ENCODE measurements at places on chromosomes 4 and X.
A peak's percentile ranks its signal among the peaks of the same experiment; 100 is the strongest.

DNA sequence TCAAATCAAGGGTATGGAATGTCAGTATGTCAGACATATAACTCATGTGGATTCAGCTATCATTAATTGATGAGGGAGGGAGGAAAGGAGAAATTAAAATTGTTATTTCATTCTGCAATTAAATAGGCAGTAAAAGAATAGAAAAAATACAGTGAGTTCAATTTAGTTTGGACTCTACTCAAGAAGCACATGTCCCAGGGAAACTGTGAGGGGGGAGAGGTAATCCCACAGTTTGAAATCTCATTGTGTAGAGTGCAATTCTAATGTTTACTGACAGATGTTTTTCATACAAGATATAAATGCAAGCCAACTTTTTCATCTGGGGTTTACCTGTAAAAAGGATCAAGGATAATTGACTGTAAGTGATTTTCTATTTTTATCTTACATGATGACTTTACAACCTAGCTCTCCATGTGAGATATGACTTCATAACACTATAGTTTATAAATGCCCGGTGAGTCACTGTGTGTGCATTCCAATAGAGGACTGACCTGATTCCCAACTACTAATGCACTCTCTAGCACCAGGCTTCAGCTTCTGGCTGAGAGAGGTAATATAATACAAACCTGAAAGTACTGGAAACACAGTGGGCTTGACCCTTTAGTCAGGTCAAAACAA, 35.2 kb upstream of the SCD5 start:
- DNase-seq, result no peak

DNA sequence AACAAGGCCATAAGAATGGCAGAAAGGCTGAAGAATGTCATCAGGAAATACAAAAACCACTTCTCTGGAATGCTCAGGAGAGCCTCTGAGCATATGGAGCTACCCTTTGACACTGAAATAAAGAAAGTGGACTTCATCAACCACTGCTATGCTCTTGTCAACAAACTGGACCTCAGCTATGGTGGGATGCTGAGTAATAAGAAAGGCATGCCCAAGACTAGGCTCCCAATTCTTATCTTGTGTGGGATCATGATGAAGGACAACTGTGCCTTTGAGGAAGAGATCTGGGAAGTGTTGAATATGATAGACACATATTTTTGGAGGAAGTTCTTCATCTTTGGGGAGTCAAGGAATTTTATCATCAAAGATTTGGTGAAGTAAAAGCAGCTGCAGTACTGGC, 86.9 kb upstream of the MAGEB16 start:
- no peak for DNase-seq

GRCh38 chr4:8188085-8188484, 11.0 kb upstream of the SH3TC1 start:
- DNase-seq, result no peak

GRCh38 chr4:184016759-184017668, 111.9 kb downstream of the STOX2 start:
- no peak for DNase-seq

DNA sequence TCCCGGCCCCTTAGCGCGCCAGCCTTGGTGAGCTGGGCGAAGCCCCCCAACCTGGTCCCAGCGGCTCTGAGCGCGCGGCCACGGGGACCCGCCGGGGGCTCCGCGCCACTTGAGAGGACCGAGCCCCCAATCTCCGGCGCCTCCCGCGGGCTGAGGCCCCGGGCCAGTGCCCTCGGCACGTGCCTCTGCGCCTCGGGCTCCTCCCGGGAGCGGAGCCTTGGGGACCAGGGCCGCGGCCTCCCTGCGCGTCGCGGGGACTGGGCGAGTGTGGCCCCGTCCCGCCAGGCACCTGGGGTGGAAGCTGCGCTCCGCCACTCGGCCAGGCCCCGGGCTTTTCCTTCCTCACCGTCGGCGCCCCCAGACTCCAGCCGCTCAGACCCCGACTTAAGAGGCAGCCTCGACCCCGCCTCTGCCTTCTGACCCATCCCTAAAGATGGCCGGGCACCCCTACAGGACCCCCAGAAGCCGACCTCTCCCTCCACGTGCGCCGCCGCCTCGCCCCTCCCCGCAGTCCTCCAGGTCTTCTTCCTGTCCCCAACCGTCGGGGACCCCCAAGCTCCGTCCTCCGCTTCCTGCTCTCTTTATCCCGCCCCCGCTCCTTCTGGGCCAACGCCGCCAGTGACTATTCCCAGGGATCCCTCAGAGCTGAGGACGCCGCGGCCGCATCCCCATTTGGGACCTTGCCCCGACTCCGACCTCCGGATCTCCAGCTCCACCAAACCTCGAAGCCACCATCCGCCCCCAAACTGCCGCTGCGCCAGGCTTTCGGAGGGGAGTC, 752 bp downstream of the ERAS start:
- DNase-seq, result no peak

DNA sequence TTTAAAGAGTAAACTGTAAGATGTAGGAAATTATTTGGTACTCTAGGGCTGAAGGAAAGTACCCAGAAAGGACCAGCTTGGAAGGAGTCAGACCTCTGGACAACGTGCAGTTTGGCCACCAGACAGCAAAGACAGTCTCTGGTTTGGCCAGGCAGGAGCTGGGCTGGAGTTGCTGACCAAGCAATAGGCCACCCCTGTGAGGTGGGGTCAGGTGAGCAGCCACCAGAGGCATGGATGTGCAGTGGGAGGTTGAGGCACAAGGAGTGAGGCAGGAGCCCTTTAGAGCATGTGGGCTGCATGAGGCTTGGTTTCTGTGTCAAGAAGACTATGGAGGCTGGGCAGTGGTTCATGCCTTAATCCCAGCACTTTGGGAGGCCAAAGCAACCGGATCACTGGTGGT, 17.7 kb upstream of the MRFAP1 start:
- DNase-seq, result no peak

GRCh38 chrX:49276671-49277534, 7.3 kb downstream of the PPP1R3F start:
- peak; percentile 8 for DNase-seq

DNA sequence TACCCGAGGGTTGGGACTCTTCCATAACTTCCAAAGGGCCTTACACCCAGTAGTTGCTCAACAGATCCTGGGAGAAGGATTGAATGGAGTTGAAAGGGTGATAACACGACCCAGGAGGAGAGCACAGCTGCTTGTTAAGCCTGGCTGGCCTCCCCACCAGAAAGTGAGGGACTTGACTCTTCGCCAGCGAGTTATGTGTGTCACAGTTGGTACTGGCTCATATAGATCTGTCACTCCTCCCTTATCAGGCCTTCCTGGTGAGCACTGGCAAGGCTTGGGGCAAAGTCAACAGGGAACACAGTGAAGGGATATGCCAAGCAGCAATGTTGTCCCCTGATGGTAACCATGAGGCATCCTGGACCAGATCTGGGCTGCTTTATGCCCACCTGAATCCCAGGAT, 35.8 kb downstream of the APLN start:
- DNase-seq, result no peak

DNA sequence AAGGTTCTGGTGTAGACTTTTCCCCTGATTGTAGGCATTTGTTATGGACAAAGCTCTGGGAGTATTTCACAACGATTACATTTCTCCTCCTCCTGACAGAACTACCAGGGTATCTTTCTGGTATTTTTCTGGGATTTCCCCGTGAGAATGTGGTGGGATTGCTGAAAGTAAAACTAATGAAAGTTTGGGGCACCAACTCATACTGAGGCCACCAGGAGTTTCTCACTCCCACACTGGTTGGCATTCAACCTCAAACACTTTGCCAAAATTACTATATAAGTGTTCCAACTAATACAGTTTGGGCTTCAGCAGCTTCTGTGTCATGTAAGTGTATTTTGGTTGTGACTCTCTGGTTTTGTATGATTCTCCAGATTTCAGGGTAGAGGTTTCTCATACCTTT, 855.1 kb downstream of the GLUD2 start:
- no peak for DNase-seq

- no peak for DNase-seq
Observed at GRCh38 chrX:20521222-20521621, 254.5 kb upstream of the RPS6KA3 start.

GRCh38 chr4:169745291-169745690, 12.5 kb downstream of the HPF1 start:
- no peak for DNase-seq

GRCh38 chrX:11781734-11782370, 23.8 kb downstream of the MSL3 start:
- no peak for DNase-seq

DNA sequence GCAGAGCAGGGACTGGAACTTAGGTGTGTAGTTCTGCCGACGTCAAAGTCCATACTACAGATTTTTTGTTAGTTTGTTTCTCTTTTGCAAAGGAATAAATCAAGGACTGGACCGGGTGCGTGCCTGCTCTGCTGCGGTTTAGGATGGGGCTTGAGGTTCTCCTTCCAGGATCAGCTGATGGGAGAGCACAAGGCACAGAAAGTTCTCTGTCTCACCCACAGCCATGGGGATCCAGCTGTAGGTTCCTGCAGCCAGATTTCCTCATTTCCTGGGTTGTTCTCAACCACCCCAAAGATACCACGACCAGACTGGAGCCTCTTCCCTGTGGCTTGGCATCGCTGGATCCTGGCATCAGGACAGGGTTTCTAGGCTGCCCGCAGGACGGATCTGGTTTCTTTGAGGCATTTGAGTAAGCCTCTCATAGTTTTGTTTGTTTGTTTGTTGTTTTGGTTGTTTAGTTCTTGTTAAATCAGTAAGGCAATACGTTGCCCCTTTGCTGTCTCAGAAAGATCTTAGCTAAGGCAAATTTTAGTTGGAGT, 789 bp upstream of the SRPX start:
- no peak for DNase-seq

- DNase-seq, result no peak
Observed at GRCh38 chr4:36363024-36363423, 81.6 kb downstream of the DTHD1 start.

- no peak for DNase-seq
Observed at GRCh38 chrX:40504801-40505605, 75.8 kb upstream of the ATP6AP2 start.

DNA sequence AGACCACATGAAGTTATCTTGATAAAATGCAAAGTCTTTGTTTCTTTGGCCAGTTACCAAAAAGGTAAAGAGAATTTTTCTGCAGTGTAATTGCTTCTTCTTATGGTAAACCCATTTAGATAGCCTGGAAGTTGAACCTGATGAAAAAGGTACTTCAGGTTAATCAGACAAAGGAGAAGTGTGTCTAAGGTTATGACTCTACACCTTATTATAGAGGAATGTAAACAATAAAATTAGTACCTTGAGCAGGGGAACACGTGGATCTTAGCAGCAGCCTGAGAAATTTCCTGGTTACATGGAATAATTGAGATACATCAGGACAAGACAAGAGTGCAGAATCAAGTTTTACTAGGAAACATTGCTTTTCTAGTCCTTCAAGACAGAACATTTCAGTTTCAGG, 70.8 kb downstream of the RAP1GDS1 start:
- no peak for DNase-seq

GRCh38 chr4:169229571-169230028, 41.2 kb downstream of the SH3RF1 start:
- no peak for DNase-seq

DNA sequence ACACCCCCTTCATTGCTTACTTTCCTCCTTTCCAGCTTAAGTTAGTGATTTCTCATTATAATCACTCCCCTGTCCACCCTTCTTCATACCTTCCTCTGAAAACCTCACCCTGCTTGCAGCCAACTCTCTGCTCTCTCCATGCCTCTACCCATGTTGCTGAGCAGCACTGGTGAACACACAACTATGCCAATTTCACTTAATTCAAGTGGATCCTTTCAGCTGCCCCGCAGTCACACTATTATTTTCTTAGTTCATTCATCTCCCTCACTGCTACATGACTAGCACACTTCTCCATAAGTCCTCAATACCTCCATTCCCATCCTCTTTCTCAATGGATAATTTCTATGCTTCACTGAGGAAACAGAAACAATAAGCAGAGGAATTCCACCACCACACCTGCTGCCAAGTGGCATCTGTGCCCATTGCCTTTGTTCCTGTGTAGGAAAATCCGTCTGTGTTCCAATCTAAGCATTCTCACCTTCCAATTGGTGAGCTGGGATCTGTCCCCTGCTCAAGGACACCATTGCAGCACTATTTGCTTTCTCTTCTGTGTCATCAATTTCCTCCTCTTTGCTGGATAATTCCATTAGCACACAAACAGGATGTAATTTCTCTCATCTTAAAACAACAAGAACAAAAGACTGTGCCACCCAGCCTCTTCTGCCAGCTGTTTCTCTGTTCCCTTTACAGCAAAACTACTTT, 25.2 kb upstream of the PRSS48 start:
- no peak for DNase-seq

GRCh38 chr4:38855466-38855865, 1.2 kb downstream of the TLR6 start:
- no peak for DNase-seq

GRCh38 chr4:85569730-85570299, 94.9 kb downstream of the ARHGAP24 start:
- no peak for DNase-seq

- DNase-seq, result no peak
Observed at GRCh38 chr4:6125103-6125651, 75.2 kb downstream of the JAKMIP1 start.

DNA sequence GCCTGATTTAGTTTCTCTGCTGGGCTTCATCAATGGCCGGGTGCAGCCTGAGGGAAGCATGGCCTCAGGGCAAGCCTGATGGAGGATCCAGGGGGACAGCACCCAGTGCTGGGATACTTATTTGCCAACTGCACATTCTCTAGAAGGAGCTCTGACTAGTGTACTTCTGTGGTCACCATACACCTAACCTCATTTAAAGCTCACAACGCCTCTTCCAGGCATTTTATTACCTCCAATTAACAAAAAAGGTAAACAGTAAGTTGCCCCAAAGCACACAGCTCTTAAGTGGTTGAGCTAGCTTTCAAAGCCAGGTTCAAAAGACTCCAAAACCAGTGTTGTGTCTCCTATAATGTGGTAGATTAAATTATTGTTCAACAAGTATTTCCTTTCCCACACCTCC, 26.8 kb upstream of the ATXN3L start:
- no peak for DNase-seq

DNA sequence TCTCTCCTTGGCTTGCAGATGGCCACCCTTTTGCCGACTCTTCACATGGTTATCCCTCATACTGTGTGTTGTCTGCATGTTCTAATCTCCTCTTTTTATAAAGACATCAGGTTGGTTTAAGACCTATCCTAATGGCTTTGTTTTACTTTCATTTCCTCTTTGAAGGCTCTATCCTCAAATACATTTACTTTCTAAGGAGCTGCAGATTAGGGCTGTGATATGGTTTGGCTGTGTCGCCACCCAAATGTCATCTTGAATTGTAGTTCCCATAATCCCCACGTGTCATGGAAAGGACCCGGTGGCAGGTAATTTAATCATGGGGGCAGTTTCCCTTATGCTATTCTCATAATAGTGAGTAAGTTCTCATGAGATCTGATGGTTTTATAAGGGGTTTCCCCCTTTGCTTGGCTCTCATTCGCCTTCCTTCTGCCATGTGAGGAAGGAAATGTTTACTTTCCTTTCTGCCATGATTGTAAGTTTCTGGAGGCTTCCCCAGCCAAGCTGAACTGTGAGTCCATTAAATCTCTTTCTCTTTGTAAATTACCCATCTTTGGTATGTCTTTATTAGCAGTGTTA, 204.5 kb downstream of the RELL1 start:
- DNase-seq, result no peak

GRCh38 chrX:97446298-97446882, 562.7 kb downstream of the RPA4 start:
- DNase-seq, result no peak

GRCh38 chrX:40058719-40059118, 39.0 kb downstream of the BCOR start:
- DNase-seq, result no peak

All from cerebellar nuclear complex (tissue), 1 donor.